ENCODE measurements at places on chromosomes 16 and 17.

- H3K27ac ChIP-seq, result no peak overlapping the region
- no peaks in the 10 kb centered on the region for H3K36me3 ChIP-seq
- no peaks in the 10 kb centered on the region for H3K27me3 ChIP-seq
- no peaks in the 10 kb centered on the region for H3K4me1 ChIP-seq
- no peak for DNase-seq
Measured at GRCh38 chr17:55580596-55581133, 69.4 kb upstream of the SMIM36 start.

- peaks cover 17% of the 10 kb centered on the region for H3K4me1 ChIP-seq
- no peaks in the 10 kb centered on the region for H3K27me3 ChIP-seq
- no peak overlapping the region for H3K4me3 ChIP-seq
- peak overlapping the region; percentile 39 for H3K27ac ChIP-seq
Measured at GRCh38 chr16:73739049-73739769, 557.4 kb upstream of the PSMD7 start.

GRCh38 chr17:74526681-74527080 is 4.6 kb downstream of the CD300LB start:
- no peak overlapping the region for H3K27ac ChIP-seq
- H3K27me3 ChIP-seq, result peaks cover 39% of the 10 kb centered on the region
- no peak for DNase-seq
- H3K36me3 ChIP-seq, result no peaks in the 10 kb centered on the region

GRCh38 chr17:178292-179065 is 3.0 kb downstream of the DOC2B start:
- no peak overlapping the region for H3K27ac ChIP-seq
- H3K4me3 ChIP-seq, result no peak overlapping the region
- no peaks in the 10 kb centered on the region for H3K36me3 ChIP-seq
- DNase-seq, result no peak
- peaks cover 3% of the 10 kb centered on the region for H3K4me1 ChIP-seq
- H3K27me3 ChIP-seq, result peaks cover 54% of the 10 kb centered on the region

- no peak overlapping the region for H3K4me3 ChIP-seq
- no peaks in the 10 kb centered on the region for H3K4me1 ChIP-seq
- H3K27me3 ChIP-seq, result peaks cover 35% of the 10 kb centered on the region
- H3K36me3 ChIP-seq, result no peaks in the 10 kb centered on the region
Measured at GRCh38 chr16:66851166-66851964, 7.2 kb downstream of the CA7 start.

- H3K4me3 ChIP-seq, result no peak overlapping the region
- H3K36me3 ChIP-seq, result peaks cover 8% of the 10 kb centered on the region
- H3K27ac ChIP-seq, result no peak overlapping the region
- no peaks in the 10 kb centered on the region for H3K27me3 ChIP-seq
- DNase-seq, result no peak
- no peaks in the 10 kb centered on the region for H3K4me1 ChIP-seq
Measured at GRCh38 chr17:78875363-78876093, 27.5 kb downstream of the CEP295NL start.

GRCh38 chr17:46135126-46135812 is 58.0 kb downstream of the KANSL1 start:
- no peak for DNase-seq
- H3K4me3 ChIP-seq, result no peak overlapping the region
- peaks cover 8% of the 10 kb centered on the region for H3K36me3 ChIP-seq
- H3K27ac ChIP-seq, result no peak overlapping the region
- H3K4me1 ChIP-seq, result peaks cover 15% of the 10 kb centered on the region

DNA sequence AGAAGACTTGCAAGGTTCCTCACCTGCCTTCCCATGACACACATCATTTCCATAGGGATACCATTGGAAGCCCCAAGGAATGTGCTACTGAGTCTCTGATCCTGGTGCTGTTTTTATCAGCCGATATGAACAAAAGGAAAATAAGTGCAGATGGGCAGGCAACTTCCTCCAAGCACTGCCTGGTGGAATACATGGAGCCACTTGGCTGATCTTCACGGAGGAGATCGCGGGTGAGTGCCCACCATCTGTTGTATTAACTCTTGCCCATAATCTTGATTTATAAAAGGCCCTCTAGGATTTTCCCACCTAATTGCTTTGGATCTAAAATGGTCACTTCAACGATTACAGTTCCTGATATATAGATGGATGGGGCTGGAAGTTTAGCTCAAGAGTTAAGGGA is 24.7 kb upstream of the CDRT15 start:
- H3K4me1 ChIP-seq, result no peaks in the 10 kb centered on the region
- no peak for DNase-seq
- no peak overlapping the region for H3K4me3 ChIP-seq
- H3K27me3 ChIP-seq, result peaks cover 2% of the 10 kb centered on the region
- H3K27ac ChIP-seq, result no peak overlapping the region
- no peaks in the 10 kb centered on the region for H3K36me3 ChIP-seq

- peak overlapping the region; percentile 85 for H3K4me3 ChIP-seq
- no peak for DNase-seq
- peaks cover 15% of the 10 kb centered on the region for H3K36me3 ChIP-seq
- peaks cover 14% of the 10 kb centered on the region for H3K27me3 ChIP-seq
Measured at GRCh38 chr16:29816694-29817441, 916 bp downstream of the PAGR1 start.

GRCh38 chr17:72520665-72521303 is 400.0 kb downstream of the SOX9 start:
- no peak overlapping the region for H3K4me3 ChIP-seq
- no peak for DNase-seq
- peaks cover 2% of the 10 kb centered on the region for H3K36me3 ChIP-seq

GRCh38 chr16:6753553-6753952 is 579.1 kb upstream of the RBFOX1 start:
- H3K36me3 ChIP-seq, result no peaks in the 10 kb centered on the region
- H3K27me3 ChIP-seq, result peaks cover 32% of the 10 kb centered on the region
- no peak overlapping the region for H3K4me3 ChIP-seq
- H3K4me1 ChIP-seq, result no peaks in the 10 kb centered on the region
- no peak overlapping the region for H3K27ac ChIP-seq

- no peak for DNase-seq
- H3K27ac ChIP-seq, result no peak overlapping the region
- H3K4me1 ChIP-seq, result no peaks in the 10 kb centered on the region
- H3K4me3 ChIP-seq, result no peak overlapping the region
- peaks cover 4% of the 10 kb centered on the region for H3K27me3 ChIP-seq
- no peaks in the 10 kb centered on the region for H3K36me3 ChIP-seq
Measured at GRCh38 chr16:2819939-2820835, 3.1 kb downstream of the PRSS21 start.

GRCh38 chr16:75029854-75030253 is 31.0 kb downstream of the ZNRF1 start:
- no peak overlapping the region for H3K4me3 ChIP-seq
- H3K27me3 ChIP-seq, result no peaks in the 10 kb centered on the region
- no peak for DNase-seq

DNA sequence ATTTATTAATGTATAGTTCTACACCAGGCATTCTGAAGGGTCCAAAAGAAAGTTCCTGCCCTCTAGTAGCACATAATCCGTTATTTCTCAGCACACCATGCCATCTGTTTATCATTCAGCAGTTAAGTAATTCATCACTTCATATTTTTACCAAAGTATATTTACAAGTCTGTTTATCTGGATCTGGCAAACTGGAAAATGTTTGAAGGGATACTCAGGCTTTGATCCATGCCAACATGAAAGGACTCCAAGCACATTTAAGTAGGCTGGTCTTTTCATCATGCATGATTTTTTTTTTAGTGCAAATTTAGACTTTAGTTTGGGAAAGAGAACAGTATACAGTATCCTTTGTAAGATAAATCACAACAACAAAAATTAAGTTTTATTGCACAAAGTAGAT is 4.1 kb upstream of the VPS4A start:
- H3K4me1 ChIP-seq, result peaks cover 6% of the 10 kb centered on the region
- DNase-seq, result no peak
- no peaks in the 10 kb centered on the region for H3K27me3 ChIP-seq

- no peaks in the 10 kb centered on the region for H3K36me3 ChIP-seq
- peaks cover 41% of the 10 kb centered on the region for H3K27me3 ChIP-seq
- no peak overlapping the region for H3K4me3 ChIP-seq
- DNase-seq, result no peak
Measured at GRCh38 chr17:35546487-35546886, 9.0 kb upstream of the SLFN12L start.

DNA sequence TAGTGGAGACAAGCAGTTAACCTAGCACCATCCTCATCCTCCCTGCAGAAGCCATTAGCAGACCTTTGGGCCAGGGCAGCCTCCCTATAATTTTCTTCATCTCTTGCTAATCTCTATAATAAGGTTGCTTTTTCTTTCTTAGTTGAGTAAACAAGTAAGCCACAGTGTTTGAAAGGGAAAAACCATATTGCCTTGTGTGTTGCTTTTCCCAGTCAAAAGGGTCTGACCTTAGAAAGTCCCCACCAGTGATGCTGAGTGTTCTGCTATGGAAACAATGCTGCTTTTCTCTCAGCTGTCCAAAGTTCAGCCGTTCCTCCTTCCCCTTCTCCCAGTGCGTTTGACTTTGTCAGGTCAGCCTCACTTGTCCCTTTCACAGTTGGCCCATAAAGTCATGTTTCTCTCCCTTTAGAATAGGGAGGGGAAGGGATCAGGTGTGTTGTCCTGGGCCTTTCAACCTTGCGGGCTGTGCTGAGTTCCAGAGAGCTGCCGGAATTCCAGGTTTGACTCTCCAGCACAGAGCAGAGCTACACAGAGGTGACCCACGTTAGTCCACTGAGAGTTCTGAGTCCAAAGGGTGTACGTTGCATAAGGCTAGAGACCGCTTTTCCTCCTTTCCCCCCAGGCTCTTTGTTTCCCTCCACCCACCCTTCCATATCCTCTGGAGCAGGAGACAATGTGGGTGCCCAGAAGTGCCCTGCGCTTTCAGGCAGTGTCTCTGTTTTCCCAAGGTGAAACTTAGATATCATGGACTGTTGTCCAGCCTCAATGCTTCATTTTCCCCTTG is 15.9 kb upstream of the CLEC18C start:
- no peaks in the 10 kb centered on the region for H3K4me1 ChIP-seq
- H3K27me3 ChIP-seq, result no peaks in the 10 kb centered on the region
- H3K36me3 ChIP-seq, result peaks cover 22% of the 10 kb centered on the region
- DNase-seq, result no peak
- H3K27ac ChIP-seq, result peak overlapping the region; percentile 62

DNA sequence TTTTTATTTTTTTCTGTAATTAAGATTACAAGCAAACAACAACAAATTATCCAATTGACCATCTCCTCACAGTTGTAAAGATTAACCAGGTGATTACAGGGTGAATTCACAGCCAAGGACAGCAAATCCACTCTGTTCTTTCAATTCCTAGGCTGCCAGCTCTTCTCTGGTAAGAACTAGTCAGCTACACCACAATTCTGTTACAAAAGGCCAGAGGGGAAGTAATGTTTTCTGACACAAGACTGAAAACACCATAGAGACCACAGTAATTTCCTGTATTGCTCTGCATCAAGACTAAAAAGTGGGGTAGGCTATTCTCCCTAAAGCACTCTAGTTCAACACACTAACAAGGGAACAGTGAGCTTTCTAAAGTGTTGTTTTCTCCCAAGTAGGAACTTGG is 10.6 kb downstream of the CA10 start:
- peaks cover 6% of the 10 kb centered on the region for H3K27me3 ChIP-seq
- H3K4me1 ChIP-seq, result peaks cover 2% of the 10 kb centered on the region
- no peak overlapping the region for H3K4me3 ChIP-seq
- no peaks in the 10 kb centered on the region for H3K36me3 ChIP-seq
- no peak for DNase-seq
- no peak overlapping the region for H3K27ac ChIP-seq

GRCh38 chr17:65332779-65333178 is 195.6 kb downstream of the RGS9 start:
- no peaks in the 10 kb centered on the region for H3K4me1 ChIP-seq
- no peak overlapping the region for H3K4me3 ChIP-seq
- no peaks in the 10 kb centered on the region for H3K27me3 ChIP-seq
- H3K27ac ChIP-seq, result no peak overlapping the region

GRCh38 chr16:22091721-22092120 is 620 bp upstream of the VWA3A start:
- no peak overlapping the region for H3K4me3 ChIP-seq
- H3K4me1 ChIP-seq, result peaks cover 9% of the 10 kb centered on the region
- peak overlapping the region; percentile 62 for H3K27ac ChIP-seq
- peaks cover 17% of the 10 kb centered on the region for H3K27me3 ChIP-seq
- DNase-seq, result no peak

DNA sequence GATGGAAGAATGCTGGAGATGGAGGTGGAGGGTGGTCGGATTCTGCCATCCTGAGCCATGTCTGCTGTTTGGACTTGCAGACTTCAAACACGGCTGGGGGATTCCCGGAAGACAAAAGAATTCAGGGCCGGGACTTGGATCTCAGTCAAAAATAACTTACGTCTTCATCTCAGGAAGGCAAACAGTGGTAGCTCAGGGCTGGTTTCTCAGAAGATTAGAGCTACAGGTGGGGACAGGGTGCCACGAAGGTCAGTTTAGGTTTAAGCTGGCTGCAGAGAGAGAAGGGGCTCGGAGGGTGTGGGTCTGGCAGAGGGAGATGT is 4.3 kb upstream of the RHBDL3 start:
- no peak overlapping the region for H3K27ac ChIP-seq
- no peak for DNase-seq
- peaks cover 5% of the 10 kb centered on the region for H3K4me1 ChIP-seq
- H3K4me3 ChIP-seq, result no peak overlapping the region

- DNase-seq, result no peak
- H3K4me3 ChIP-seq, result no peak overlapping the region
- H3K4me1 ChIP-seq, result no peaks in the 10 kb centered on the region
- peaks cover 3% of the 10 kb centered on the region for H3K27me3 ChIP-seq
- H3K36me3 ChIP-seq, result no peaks in the 10 kb centered on the region
Measured at GRCh38 chr17:65198653-65199382, 61.6 kb downstream of the RGS9 start.

DNA sequence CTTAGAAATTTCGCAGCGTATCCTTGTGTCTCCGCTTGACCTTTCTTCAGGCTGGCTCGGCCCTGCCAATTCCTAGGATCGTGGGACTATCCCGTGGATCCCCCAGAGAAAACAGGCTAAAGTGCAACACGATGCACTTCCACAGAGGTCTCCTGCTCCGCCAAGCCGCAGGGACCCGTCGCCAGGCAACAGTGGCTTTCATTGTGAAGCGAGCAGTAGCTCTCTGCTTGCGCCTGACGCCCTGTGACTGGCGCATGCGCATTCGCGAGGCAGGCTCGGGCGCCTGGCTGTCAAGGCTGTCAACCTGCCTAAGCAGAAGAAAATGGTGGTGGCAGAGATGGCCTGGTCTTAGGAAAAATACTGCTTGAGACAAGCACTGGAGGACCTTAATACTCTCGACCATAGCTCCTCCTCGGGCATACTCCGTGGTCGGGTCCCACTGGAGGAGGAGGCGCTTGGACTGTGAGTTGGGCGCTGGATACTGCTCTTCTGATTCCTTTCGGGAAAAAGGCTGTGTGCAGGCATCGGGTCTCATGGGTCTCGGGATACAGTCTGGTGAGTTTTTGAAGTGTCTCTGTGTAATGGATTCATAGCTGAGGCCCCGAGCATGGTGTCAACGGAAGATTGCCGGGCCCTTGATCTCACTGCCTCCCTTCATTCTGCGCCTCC is 2336.1 kb downstream of the TP53TG3F start:
- DNase-seq, result no peak
- no peak overlapping the region for H3K27ac ChIP-seq
- peaks cover 1% of the 10 kb centered on the region for H3K36me3 ChIP-seq
- no peak overlapping the region for H3K4me3 ChIP-seq
